ENCODE measurements at places on chromosomes 13 and 19.
A peak's percentile ranks its signal among the peaks of the same experiment; 100 is the strongest.

DNA sequence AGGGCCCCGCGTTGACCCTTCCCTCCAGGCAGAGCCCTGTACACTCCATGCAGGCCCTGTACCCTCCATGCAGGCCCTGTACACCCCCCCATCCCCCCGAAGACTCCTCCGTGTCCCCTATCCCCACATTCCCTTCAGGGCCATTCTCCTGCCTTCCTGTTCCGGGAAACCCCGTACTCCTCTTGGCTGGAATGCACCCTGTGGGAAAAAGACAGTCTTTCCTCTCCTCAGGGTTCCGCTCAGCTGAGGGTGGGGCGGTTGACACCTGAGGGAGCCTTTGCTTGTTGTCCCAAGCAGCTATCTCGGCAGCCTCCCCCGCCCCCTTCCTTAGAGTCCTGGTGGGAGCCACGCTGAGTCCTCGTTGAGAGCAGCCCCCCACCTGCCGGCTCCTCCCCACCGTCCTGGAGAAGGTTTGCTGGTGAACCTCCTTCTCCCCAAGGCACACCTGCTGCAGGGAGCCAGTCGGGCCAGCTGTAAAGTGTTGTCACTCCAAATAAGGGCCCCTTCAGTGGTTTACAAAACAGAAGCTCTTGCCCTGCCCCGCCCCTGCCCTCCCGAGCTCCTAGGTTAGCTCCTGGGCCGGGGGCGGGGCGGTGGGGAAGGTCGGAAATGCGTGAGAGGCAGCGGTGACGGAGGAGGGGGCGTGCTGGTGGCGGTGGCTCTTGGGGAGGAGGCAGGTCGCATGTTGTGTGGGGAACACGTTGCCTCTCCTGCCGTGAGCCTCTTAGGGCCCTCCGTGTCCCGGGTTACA, 1.5 kb downstream of the GNA11 start:
- H3K27ac ChIP-seq = peak overlapping the region; percentile 72
- no peaks in the 10 kb centered on the region for H3K27me3 ChIP-seq
- H3K36me3 ChIP-seq = no peaks in the 10 kb centered on the region
- H3K4me3 ChIP-seq = peak overlapping the region; percentile 80

DNA sequence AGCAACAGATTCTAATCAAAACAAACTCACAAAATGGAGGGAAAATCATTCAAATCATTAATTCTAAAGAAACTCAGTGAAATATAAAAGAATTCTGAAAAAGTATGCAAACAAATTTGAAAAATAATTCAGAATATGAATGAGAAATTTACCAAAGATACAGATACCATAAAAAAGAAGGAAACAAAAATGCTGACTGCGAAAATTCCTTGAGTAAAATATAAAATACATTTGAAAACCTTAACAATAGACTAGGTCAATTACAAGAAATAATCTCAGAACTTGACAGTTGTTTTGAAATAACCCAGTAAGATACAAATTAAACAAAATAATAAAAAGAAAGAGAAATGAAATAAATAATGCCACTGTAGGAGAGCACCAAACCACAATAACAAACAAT, 1289.0 kb downstream of the SLITRK1 start:
- H3K4me3 ChIP-seq = no peak overlapping the region
- no peaks in the 10 kb centered on the region for H3K27me3 ChIP-seq
- H3K27ac ChIP-seq = no peak overlapping the region
- H3K36me3 ChIP-seq = peaks cover 9% of the 10 kb centered on the region

GRCh38 chr13:59439776-59440428, 723.8 kb downstream of the DIAPH3 start:
- no peaks in the 10 kb centered on the region for H3K27me3 ChIP-seq
- peaks cover 12% of the 10 kb centered on the region for H3K4me1 ChIP-seq
- H3K36me3 ChIP-seq = no peaks in the 10 kb centered on the region
- no peak overlapping the region for H3K27ac ChIP-seq
- H3K4me3 ChIP-seq = no peak overlapping the region

DNA sequence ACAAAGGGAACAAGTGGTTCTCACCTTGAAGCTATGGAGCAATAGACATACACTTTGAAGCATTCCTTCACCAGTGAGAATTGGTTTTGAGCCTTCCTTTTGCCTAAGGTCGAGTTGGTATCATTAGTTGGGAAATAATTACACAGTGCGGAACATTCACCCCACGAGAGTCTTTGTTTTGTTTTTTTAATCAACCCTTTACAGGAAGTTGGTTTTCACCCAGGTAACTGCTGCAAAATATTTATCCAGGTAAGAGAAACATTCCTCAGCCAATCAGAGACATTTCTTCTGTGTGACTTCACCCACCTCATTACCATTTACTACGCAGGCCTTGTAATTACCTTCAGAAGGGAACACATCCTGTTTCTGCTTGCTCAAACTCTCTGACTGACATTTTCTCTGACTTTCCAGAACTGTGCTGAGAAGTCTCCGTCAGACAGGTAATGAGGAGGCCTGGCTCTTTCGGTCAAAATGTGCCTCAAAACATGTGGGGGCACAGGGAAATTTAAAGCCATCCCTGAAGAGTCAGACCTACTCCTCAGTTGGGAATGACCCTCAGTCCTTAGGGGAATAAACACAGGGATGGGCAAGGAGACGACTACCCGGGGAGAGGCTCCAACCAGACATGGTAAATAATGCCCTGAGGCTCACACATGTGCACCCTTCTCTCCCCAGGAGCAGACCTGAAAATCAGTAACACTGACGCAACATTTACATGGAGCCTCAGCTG, 22.7 kb upstream of the SERP2 start:
- no peak for DNase-seq
- no peaks in the 10 kb centered on the region for H3K27me3 ChIP-seq
- H3K27ac ChIP-seq = no peak overlapping the region

DNA sequence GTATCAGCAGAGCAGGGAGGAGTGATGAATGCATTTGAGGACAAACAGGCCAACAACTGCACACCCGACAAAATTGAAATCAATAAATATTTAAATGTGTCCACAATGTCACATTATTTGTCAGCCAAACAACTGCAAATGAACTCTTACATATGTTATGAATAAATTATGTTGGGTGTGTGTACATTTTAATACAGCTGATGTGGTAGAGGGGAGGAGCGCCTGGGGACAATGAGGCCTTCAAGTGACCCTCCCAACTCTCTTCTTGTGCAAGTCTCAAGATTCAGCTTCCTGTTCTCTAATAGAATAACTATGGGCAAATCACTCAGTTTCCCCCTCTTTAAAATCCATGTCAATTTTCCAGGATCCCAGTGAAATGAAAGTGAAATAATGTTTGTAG, 303.2 kb downstream of the TSHZ3 start:
- no peak for DNase-seq
- no peak overlapping the region for H3K4me3 ChIP-seq
- no peak overlapping the region for H3K27ac ChIP-seq
- no peaks in the 10 kb centered on the region for H3K4me1 ChIP-seq
- no peaks in the 10 kb centered on the region for H3K36me3 ChIP-seq

DNA sequence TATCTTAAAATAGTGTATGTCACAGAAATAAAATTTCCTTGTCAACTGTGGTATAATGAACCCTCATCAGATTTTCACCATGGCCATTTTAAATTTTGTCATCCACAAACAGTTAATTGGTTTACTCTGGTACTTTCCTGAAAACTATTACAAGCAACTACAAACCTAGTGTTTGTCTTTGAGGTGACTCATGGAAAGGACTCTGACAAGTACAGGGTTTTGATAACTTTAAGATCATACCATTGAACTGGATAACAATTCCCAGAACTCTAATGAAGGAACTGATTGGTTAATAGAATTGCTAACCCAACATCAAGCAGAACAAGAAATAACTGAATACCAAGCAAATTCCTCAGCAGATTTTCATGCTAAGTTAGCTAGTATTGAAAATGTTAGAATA, 237.7 kb upstream of the IPO5 start:
- no peak for DNase-seq
- no peak overlapping the region for H3K27ac ChIP-seq
- H3K4me1 ChIP-seq = no peaks in the 10 kb centered on the region
- no peaks in the 10 kb centered on the region for H3K27me3 ChIP-seq
- no peaks in the 10 kb centered on the region for H3K36me3 ChIP-seq
- H3K4me3 ChIP-seq = no peak overlapping the region

DNA sequence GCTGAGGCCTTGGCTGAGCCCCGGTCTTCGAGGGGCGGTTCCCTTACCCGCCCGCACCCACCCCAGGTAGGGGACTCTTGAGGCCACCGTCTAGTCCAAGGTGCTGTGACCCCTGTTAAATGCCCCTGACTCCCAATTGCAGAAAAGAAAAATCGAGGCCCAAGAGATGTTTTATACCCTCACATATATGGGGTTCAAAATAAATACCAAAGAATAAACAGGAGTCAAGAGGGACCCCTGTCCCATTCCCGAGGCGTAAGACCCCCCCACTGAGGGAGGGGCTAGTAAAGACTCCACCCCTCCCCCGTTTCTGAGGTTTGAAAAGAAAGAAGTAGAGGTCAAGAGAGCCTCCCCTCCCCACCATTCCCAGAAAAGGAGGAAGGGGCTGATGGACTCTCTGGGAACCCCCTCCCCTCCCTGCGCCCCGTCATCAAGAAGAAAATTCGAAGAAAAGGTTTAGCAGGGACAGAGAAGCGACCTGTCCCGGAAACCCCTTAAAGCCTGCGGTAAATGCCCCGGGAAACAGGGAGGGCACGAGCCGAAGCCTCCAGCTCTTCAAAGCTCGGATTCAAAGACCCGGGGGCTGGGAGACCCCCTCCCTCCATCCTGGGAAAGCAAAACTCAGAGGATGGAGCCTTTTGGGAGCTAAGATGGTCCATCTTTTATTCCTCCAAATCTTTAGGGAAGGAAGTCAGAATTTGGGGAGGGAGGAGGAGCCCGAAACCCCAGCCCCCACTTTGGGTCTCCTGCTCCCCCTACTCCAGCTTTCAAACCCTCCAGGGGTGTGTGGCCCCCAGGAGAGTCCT, 755 bp upstream of the RAB3A start:
- DNase-seq = no peak
- H3K4me1 ChIP-seq = peaks cover 22% of the 10 kb centered on the region
- peak overlapping the region; percentile 99 for H3K27ac ChIP-seq
- peak overlapping the region; percentile 91 for H3K4me3 ChIP-seq
- H3K27me3 ChIP-seq = no peaks in the 10 kb centered on the region

- H3K27me3 ChIP-seq = no peaks in the 10 kb centered on the region
- peaks cover 22% of the 10 kb centered on the region for H3K36me3 ChIP-seq
- no peak overlapping the region for H3K27ac ChIP-seq
- H3K4me1 ChIP-seq = no peaks in the 10 kb centered on the region
These were observed 15.5 kb downstream of the PTGER1 start for GRCh38 chr19:14459703-14460102.

DNA sequence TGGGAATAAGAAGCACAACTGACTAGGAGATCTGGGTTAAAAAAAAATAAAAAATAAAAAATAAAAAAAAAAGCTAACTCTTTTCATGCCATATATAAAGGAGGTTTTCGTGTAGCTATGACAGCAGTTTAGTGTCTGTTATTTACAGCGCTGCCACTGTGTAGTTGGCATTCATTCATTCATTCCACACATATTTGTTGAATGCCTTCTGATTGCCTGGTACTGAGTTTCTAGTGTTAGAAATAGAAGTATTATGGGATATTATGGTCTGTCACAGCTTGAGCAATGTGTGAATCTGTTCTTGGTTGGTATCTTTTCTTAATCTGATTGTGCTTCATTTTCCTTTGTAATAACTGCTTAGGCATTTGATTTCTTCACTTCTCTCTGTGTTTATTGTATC, 237.4 kb downstream of the NBEA start:
- H3K4me1 ChIP-seq = peaks cover 10% of the 10 kb centered on the region
- no peaks in the 10 kb centered on the region for H3K27me3 ChIP-seq
- peak overlapping the region; percentile 8 for H3K27ac ChIP-seq
- no peak for DNase-seq
- no peak overlapping the region for H3K4me3 ChIP-seq
- H3K36me3 ChIP-seq = peaks cover 17% of the 10 kb centered on the region

DNA sequence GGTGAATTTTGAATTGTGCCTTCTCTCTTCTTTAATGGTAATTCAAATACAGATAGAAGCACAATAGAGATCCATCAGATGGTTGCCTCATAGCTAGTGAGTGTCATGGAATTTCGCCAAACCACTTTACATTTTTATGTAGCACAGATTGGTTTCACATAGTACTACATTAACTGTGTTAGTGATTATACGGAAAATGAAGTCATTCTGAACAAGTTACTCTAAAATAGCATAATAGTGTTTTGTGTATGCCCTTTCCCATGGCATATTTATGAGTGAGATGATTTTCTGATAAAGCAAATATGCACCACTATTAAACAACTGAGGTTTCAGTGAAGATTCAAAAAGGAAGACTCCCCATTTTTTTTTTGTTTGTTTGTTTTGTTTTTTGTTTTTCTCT, 1623.5 kb downstream of the PCDH9 start:
- H3K27me3 ChIP-seq = no peaks in the 10 kb centered on the region
- DNase-seq = no peak
- H3K27ac ChIP-seq = no peak overlapping the region
- H3K36me3 ChIP-seq = peaks cover 3% of the 10 kb centered on the region
- H3K4me1 ChIP-seq = peaks cover 17% of the 10 kb centered on the region

GRCh38 chr19:47595944-47596343, 13.0 kb upstream of the BICRA start:
- H3K27me3 ChIP-seq = no peaks in the 10 kb centered on the region
- no peak overlapping the region for H3K4me3 ChIP-seq
- H3K27ac ChIP-seq = no peak overlapping the region
- no peaks in the 10 kb centered on the region for H3K36me3 ChIP-seq
- no peak for DNase-seq

DNA sequence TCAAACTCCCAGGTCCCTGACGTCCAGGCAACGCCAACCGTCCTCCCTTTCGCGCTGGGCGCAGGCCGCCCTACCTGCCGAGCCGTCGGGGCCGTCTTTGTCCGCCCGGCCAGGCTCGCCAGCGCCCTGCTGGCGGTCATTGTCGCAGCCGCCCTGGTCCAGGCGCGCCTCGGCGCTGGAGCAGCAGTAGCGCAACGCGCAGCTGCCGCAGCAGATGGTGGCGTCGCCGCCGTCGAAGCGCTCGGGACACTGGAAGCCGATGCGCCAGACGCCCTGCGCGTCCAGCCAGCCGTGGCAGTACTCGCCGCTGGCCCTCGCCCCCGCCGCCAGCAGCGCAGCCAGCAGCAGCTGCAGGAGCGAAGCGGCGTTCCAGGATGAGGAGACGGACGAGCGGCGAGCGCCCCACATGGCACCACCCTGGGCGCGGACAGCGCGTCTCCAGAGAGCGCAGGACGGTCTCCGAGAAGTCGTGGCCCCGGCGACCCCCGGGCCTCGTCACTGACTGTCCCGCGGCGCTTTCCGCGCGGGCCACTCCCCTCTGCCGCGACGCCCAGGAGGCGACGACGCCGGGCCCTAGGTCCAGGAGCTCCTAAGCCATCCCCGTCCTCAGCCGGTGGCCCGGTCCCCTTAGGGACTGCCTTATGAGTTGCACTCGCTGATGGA, 1.1 kb downstream of the SHISA2 start:
- peaks cover 39% of the 10 kb centered on the region for H3K27me3 ChIP-seq
- DNase-seq = no peak
- H3K4me3 ChIP-seq = peak overlapping the region; percentile 69
- H3K36me3 ChIP-seq = no peaks in the 10 kb centered on the region

GRCh38 chr19:56866538-56866937, 26.0 kb upstream of the PEG3 start:
- no peak overlapping the region for H3K27ac ChIP-seq
- H3K36me3 ChIP-seq = peaks cover 7% of the 10 kb centered on the region
- DNase-seq = no peak
- no peaks in the 10 kb centered on the region for H3K4me1 ChIP-seq
- no peak overlapping the region for H3K4me3 ChIP-seq
